ENCODE measurements at places on chromosomes 6 and 20.

GRCh38 chr6:89921197-89921596 lies 26.9 kb downstream of the GJA10 start:
- no peak for DNase-seq

GRCh38 chr6:11938285-11938890 lies 73.7 kb upstream of the HIVEP1 start:
- DNase-seq, result no peak

GRCh38 chr20:62737271-62737811 lies 28.7 kb downstream of the NTSR1 start:
- no peak for DNase-seq

GRCh38 chr6:87430499-87430898 lies 22.7 kb downstream of the CFAP206 start:
- DNase-seq, result no peak

DNA sequence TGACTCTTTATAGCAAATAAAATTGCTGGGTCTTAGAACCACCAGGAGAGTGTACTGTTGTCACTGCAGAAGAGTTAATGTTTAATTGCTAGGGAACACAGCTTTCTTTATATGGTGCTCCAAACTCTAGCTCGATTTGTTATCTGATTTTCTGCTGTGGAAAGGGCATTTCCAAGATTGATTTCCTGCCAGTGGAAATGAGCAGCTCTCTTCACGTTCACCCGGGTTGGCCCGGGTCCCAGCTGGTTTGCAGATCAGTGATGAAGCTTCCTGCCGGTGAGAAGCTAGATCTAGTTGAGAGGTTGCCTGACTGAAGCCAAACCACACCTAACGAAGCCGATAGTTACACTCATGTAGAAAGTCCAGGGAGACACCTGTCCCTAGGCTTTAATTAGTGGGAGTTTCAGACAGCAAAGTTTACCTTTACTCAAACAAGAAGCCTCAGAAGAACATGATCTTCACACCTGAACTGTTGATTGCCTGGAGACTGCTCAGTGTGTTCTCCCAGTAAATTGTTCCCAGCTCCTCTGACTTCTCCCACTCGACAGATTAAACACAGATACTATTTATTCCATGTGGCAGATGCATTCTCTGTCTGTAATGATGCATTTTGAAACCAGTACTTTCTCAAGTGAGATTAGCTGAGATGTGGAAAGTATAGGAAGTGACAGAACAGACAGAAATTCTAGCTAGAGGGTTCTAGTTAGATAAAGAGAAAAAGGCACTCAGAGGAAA lies 27.8 kb downstream of the PAQR8 start:
- DNase-seq, result no peak

DNA sequence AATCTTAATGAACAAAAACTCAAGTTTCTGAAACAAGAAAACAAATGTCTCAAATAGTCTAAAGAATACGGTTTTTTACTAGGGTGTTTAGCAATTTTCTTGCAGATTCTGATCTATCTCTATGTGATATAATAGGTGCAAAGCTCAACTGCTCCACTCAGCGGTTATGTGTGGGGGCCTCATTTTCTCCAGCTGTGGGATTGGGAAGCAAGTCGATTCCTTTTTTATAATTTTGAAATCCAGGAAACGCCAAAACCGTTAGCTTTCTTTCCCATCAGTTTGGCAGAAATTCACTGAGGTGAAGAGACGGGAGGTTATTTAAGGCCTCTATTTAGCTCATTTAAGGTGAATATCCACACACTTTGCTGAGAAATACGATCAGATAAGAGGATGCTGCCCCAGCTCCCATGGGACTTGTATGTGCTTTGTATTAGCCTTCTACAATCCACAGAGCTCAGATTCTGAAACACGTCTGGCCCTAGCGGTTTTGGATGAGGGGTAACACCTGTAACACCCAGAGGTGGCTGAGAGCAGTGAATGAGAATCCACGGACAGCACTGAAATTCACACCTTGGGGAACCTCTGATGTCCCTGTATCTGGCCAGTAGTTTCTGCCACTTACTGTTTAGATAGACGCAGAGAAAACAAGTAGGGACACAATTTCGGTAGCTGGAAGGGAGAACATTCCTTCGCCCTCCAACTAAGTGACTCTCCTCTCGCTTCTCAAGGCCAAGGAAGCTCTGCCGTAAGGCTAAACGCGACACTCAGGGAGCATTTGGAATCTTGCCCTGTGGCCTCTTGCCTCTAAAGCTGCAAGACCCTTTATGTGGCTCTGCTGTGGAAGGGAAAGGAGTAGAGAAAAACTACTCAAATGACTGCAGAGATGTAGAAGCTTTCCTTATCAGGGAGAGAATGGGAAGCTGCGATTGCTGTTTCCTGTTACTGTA lies 6.5 kb upstream of the BCAS4 start:
- no peak for DNase-seq

- no peak for DNase-seq
Observed at GRCh38 chr20:57714409-57715267, 4.8 kb upstream of the PMEPA1 start.

- DNase-seq, result no peak
Observed at GRCh38 chr20:58453391-58453790, 61.8 kb downstream of the APCDD1L start.

DNA sequence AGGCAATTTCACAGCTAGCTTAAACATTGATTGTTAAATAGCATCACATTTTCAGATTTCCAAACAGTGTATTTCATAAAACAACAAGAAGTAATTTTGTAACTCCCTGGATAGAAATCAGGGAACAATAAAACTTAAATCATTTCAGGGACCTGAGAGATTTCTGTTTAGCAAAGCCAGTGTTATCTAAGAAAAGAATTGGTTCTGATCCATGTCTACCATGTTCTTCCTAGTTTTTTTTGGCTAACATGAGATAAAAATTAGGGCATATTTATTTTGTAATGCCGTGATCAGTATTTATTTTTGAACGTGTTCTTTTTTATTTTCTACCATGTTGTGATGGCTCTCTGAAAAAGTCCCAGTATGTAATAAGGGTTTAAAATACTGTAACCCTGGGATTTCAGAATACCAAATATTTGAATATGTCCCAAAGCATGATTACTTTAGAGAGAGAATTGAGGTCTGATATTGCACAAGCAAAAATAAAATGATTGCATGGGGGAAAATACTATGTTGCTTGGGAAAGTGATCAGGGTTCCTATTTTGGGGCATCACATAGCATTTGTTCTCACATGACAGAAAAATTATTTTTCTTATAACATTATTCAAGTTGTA lies 188.7 kb upstream of the CEP162 start:
- no peak for DNase-seq

DNA sequence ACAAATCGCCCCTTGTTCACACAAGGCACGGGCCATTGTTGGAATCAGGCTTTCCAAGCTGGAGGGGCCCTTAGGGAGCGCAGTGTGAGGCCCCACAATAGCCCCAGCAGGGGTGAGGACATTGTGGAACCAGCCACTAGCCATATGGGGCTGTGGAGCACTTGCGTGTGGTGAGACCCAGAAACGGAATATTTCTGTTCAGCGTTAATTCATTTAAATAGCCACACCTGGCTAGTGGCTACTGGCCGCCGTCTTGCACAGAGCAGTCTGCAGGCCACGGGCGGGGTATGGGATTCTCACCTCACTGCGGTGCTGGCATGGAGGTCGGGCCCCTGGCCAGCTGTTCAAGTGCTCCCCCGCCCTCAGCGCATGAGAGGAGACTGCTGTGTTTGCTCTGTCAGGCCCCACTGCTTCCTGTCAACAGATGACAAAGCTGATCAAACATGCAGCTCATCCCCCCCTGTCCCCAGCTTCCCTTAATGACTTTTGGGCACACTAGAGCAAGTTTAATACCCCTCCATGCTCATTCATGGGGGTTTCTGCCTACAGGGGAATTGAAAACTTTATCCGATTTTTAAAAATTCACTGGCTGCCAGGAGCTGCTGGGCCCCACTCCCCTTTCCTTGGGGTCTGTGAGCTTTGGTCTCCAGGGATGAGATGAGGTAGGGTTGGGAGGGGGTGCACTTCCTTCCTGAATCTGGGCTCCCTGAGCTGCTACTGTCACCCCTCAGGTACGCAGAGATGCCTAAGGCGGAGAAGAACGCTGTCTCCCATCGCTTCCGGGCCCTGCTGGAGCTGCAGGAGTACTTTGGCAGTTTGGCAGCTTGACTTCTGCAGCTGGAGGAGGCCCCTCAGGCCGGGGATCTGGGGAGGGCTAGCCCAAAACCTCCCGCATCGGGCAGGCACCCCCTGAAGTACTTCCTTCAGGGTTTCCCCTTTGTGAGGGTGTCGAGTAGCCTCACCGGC lies 13.6 kb downstream of the ITPA start:
- DNase-seq, result no peak

DNA sequence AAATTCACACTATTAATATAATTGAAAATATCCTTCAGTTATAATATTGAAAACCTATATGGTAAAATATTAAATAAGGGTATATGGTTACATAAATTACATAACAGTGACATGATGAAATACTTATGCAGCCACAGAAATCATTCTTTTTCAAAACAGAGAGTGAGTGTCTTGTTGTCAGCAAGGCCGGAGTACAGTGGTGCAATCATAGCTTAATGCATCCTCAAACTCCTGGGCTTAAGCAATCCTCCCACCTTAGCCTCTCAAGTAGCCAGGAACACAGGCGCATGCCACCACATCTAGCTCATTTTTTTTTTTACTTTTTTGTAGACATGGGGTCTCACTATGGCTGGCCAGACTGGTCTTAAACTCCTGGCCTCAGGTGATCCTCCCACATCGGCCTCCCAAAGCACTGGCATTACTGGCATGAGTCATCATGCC lies 40.4 kb downstream of the FAM8A1 start:
- DNase-seq, result no peak

DNA sequence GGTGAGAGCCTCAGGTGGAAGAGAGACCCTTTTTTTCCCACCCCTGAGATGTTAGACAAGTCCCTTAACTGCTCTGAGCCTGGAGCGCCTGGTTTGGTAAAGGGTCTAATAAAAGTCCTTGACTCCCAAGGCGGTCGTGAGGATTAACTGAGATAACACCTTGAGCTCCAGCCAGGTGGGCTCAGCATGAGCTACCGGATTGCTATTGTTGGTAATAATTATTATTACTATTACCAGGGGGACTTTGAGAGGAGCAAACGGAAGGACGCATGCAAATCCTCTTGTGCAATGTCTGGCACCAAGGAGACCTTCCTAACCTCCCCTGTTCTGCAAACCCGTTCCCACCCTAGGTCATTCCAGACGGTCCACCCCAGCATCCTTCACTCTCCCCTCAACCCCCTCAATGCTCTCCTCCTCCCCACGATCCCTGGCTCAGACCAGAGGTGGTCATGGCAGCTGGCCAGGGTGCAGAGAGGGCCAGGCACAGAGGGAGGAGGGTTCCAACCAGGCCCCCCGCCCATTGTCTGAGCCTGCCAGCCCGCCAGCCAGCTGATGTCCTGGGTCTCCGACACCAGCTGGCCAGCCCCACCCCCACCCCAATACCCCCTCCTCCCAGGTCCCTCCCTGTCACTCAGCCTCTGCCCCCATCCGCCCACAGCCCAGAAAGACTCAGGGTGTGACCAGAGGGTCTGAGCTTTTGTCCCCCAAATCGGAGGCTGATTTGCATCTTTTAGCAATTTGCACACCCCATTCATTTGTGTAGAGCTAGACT lies 14.3 kb upstream of the CBFA2T2 start:
- DNase-seq, result no peak

- DNase-seq, result no peak
Observed at GRCh38 chr20:9392892-9393857, 121.2 kb upstream of the LAMP5 start.

GRCh38 chr6:71544906-71545305 lies 256.3 kb downstream of the OGFRL1 start:
- DNase-seq, result no peak

GRCh38 chr20:18263723-18264122 lies 24.6 kb upstream of the ZNF133 start:
- no peak for DNase-seq

- no peak for DNase-seq
Observed at GRCh38 chr6:63663147-63663955, 27.7 kb downstream of the PHF3 start.

GRCh38 chr6:16178351-16178750 lies 49.5 kb downstream of the MYLIP start:
- no peak for DNase-seq

DNA sequence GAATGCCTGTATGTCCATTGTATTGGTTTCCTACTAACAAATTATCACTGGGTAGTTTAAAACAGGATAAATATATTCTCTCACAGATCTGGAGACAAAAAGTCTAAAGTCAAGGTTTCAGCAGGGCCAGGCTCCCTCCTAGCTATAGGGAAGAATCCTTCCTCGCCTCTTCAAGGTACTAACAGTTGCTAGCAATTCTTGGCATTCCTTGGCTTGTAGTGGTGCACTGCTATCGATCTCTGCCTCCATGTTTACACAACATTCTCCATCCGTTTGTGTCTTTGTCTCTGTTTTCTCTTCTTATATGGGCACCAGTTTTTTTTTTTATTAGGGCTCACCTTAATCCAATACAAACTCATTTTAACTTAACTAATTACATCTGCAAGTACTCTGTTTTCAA lies 48.9 kb downstream of the OR2B6 start:
- DNase-seq, result no peak

GRCh38 chr6:56065408-56065807 lies 182.0 kb downstream of the COL21A1 start:
- DNase-seq, result no peak

- DNase-seq, result no peak
Observed at GRCh38 chr6:139129284-139129683, 5.6 kb upstream of the HECA start.

DNA sequence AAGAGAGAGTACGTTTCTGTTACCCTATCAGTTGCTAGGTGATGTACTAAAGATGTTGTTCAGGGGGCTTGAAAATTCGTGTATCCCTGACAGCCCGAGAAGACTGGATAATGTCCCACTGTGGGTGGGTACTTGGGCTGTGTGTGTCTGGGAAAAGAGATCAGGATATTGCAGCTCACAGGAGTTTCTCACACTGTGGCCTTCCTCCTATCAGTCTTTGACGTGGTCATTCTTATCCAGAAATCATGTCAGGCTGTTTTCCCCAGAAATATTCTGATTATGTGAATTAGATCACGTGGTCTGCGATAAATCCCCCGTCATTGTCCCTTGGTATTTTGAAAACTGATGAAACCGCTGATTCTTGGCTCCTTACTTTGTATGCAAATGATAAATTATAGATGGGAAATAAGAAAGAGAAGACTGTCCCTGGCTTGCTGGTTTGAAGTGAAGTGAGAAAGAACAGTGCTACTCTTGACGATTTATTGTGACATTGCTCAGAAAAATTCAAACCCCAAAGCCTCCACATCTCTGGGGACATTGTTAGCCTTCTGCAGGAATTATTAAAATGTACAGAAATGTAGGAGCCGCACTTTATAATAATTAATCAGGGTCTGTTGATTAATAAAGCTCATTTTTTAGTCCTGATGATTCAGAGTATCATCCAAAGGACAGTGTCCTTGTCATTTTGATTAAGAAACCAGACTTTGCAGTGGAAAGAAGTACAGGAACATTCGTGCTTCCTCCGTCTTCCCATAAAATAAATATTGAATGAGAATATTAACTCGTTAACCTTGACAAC lies 167.5 kb upstream of the TSHZ2 start:
- no peak for DNase-seq
